ENCODE measurements at places on chromosomes 4 and X.

DNA sequence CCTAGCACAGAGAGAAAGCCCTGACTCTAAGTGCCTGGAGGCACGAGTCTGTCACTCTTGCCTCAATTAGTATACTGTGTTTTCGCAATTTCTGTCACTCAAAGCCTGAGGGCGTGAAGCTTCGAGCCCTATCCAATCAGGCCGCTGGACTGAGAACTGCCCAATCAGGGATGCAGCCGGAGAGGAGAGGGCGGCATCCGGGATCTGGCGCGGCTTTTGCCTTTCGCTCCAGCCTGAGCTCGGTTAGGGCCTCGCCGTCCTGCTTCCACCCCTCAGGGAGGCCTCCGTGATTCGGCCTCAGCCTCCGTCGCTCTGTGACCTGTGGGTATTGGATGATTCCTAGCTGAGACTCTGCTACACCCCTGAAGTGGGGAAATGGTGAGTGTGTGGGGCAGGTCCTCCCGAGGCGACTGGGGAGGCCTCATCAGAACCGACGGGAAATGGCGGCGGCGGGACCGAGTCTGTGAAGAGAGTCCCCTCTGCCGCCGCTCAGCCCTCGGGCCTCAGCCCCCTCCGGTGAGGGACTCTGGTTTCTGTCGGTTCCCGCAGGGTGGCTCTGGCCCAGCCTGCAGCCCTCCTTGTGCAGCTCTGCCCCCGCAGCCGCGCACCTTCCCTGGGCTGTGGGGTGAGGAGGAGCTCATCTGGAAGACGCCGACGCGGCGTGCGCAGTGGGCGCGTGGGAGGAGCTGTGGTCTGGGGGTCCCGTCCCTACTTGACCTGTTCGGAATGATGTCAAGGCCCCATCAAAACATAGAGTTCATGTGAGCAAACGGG lies 48.5 kb downstream of the ZNF141 start:
- DNase-seq: no peak

GRCh38 chrX:68571610-68572311 lies 72.9 kb downstream of the YIPF6 start:
- DNase-seq: no peak

- no peak for DNase-seq
These were observed 125.3 kb upstream of the PACRGL start for GRCh38 chr4:20574986-20575385.

- DNase-seq: no peak
These were observed 156.2 kb upstream of the SLC7A11 start for GRCh38 chr4:138398322-138398721.

DNA sequence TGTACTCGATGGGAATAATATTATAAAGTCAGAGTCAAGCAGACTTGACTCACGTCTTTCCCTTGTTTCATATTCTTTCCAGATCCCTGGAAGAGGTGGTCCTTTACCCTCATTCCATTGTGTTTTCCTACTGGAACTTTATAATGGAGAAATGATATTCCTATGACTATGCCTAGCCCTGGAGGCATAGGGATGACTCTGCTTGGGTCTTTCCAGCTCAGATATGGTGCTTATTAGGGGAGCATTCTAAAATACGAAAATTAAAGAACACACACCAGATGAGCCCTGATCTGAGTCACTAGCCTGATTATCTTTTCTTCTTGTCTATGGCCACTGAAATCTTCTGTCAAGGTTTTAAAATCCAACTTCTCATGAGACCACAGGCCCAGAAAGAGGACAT lies 231.4 kb downstream of the ANKRD50 start:
- no peak for DNase-seq

DNA sequence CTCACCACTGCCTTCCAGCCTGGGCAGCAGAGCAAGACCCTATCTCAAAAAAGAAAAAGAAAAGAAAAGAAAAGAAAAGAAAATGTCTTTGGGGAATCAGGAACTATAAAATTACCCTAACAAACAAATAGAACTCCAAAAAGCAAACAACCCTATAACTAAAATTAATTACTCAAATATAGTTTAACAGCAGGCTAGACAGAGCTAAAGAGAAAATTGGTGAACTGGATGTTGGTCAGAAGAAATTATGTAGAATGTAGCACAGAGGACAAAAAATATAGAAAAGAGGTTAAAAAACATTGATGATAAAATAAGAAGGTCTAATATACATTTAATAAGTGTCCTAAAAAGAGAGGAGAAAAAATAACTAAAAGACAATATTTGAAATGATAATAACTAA lies 27.8 kb upstream of the WWC2 start:
- DNase-seq: no peak

- no peak for DNase-seq
These were observed 348.9 kb upstream of the CPEB2 start for GRCh38 chr4:14653338-14653737.

- DNase-seq: no peak
These were observed 292.0 kb downstream of the CCSER1 start for GRCh38 chr4:90419124-90419711.

DNA sequence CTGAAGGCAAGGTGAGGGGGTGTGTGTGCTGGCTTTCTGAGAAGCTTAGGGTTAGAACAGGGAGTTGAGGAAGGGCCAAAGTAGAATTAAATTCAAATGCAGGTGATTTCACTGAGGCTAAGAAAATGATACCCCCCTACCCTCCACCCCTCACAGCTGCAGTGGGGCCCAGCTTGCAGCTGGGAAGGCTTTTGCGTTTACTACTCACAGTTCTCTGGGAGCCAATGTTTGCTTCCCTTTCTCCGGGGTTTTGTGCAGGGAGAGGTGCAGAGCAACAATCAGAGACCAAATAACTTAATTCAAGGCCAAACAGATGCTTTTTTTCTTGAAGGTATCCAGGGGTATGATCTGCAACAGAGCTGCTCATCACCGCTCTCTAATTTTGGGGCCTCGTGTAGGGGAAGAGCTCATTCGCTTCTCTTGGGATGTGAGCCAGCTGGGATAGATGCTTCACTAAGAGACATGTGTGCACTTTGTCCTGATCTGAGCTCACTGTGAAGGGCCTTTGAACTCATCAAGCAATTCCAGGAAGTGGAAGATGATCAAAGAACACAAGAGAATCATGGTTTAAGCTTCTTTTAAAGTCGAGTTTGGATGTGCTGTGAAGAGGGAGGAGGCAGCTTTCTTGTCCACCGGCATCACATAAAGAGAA lies 122.7 kb upstream of the C1GALT1C1 start:
- DNase-seq: no peak

Measured in activated CD4-positive, alpha-beta T cell treated with anti-CD3 and anti-CD28 coated beads, Interleukin-2, amount 50 U/mL, for 24 hours (primary cell).